ENCODE measurements at places on chromosomes 3 and 15.

DNA sequence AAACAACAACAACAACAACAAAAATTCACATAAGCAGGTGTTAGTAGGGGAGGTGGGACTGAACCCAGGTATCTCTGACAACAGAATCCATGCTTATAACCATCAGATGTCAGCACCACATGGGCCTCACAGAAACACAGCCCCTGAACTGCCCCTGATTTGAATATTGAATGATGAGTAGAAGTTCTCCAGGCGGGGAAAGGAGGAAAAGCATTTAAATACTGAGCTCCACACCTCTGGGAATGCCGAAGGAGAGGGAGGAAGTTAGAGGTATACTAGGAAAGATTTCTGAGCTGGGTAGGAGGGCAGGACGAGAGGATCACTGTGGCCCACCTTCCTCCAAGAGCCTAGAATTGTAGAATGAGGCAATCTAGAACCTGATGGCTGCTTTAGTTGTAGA lies 31.9 kb upstream of the EIF4A2 start:
- DNase-seq, result no peak

- no peak for DNase-seq
Observed at GRCh38 chr3:33171580-33171979, 47.0 kb downstream of the SUSD5 start.

- DNase-seq, result no peak
Observed at GRCh38 chr3:169315996-169316395, 347.5 kb downstream of the MECOM start.

GRCh38 chr15:58457466-58457965 lies 25.7 kb downstream of the LIPC start:
- peak; percentile 88 for DNase-seq
